Right hindlimb (tissue), 1 donor: ENCODE measurements at places on chromosomes 1 and 21.

- DNase-seq = no peak
Measured at GRCh38 chr1:98260839-98261238, 340.0 kb upstream of the DPYD start.

GRCh38 chr1:97632075-97632474, 288.8 kb downstream of the DPYD start:
- DNase-seq = no peak

DNA sequence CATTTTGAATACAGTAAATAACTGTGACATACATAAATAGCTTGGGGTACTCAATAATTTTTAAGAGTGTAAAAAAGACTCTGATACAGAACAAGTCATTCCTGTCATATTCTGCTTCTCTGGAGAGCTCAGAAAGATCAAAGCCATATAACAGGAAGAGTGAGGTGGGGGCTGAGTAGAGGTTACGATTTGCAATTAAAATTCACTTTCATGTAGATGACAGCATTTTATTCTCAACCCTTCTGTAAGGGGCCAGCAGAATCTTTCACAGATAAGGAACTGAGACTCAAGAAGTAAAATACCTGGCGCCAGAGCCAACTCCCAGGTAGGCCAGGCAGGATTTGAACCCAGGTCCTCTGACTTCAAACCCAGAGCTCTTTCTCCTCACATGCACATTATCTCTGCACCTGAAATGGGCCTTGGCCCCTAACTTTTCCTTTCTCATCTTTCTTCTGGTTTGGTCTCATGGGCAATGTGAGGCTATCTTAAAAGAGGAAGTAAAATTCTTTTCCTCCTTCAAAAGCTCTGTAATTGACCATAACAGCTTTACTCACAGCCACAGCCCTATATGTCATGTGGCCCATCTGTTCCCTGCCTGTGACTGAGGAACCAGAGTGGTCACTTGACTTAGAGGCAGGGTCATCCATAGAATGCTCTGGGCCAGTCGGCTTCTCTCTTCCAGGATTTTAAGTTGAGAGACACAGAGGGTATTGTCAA, 80.9 kb upstream of the SYT6 start:
- no peak for DNase-seq

GRCh38 chr21:32732544-32732943, 4.7 kb upstream of the SYNJ1 start:
- DNase-seq = no peak

DNA sequence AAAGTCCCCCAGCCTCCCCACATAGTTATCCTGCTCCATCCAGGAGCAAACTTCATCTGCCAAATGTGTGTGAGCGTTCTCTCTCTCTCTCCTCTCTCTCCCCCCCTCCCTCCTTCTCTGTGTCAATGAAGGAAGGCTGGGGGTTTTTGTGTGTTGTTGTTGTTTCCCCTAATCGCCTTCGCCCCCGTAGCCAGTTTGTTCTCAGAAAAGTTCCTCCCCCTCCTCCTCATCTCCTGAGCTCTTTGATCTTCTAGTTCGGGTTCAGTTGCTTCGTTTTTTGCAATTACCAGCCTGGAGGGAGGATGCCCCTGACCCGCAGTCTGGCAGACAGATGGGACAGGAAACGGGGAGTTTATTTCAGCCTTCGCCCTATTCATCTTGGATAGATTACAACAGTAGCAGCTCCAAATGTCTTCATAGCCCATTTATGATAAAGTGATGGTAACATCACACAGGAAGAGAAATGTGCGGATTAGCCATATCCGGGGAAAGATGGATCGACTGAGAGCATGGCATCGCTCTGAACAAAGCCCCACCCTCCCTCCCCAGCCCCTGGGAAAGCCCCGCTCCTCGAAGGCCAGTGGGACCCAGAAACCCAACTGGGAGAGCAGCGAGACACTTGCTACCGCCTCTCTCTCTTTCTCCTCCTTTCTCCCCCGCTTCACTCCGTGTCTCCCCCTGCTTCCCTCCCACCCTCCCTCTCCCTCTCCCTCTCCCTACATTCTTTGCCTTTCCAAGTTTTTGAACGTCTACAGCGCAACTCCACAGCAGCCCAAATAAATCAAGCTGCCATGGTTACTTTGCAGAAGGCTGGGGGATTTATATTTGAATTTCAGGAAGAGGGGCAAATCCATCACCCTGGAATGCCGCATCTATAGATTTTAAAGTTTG, 139.7 kb upstream of the ARHGEF16 start:
- DNase-seq = peak; percentile 77

GRCh38 chr1:244952940-244953339, 88.6 kb upstream of the HNRNPU start:
- no peak for DNase-seq

GRCh38 chr1:12556368-12556930, 61.6 kb downstream of the DHRS3 start:
- peak; percentile 85 for DNase-seq

DNA sequence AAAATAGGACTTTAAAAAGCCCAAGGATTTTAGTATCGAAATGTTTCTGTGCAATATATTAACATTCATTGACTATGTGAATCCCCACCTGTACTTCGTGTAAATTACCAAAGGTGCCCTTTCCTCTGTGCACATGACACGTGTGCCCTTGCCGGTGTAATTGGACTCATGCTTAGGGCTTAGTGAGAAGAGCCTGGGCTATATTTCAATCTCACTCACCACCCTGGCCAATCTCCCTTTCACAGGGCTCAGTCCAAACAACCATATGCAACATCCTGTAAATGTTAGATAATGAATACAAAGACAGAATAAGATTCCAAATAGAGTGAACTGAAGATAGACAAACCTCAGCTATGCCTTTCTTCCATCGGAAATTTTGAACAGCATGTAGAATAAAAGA, 564.3 kb downstream of the USP25 start:
- DNase-seq = no peak

DNA sequence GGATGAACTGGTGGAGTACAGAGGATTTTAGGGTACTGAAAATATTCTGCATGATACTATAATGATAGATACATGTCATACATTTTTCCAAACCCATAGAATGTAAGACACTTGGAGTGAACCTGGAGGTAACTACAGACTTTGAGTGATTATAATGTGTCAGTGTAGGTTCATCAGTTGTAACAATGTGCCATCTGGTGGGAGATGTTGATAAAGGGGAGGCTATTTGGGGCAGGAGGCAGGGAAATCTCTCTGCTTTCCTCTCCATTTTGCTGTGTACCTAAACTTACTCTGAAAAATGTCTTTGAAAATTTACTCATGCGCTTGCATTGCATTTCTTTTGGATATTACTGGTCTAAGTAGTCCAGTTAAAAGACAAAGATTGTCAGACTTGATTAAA, 35.2 kb downstream of the PTBP2 start:
- no peak for DNase-seq

- DNase-seq = no peak
Measured at GRCh38 chr1:156487862-156488261, 12.7 kb downstream of the MEF2D start.

GRCh38 chr1:106055855-106056254, 1000.6 kb upstream of the PRMT6 start:
- DNase-seq = no peak

DNA sequence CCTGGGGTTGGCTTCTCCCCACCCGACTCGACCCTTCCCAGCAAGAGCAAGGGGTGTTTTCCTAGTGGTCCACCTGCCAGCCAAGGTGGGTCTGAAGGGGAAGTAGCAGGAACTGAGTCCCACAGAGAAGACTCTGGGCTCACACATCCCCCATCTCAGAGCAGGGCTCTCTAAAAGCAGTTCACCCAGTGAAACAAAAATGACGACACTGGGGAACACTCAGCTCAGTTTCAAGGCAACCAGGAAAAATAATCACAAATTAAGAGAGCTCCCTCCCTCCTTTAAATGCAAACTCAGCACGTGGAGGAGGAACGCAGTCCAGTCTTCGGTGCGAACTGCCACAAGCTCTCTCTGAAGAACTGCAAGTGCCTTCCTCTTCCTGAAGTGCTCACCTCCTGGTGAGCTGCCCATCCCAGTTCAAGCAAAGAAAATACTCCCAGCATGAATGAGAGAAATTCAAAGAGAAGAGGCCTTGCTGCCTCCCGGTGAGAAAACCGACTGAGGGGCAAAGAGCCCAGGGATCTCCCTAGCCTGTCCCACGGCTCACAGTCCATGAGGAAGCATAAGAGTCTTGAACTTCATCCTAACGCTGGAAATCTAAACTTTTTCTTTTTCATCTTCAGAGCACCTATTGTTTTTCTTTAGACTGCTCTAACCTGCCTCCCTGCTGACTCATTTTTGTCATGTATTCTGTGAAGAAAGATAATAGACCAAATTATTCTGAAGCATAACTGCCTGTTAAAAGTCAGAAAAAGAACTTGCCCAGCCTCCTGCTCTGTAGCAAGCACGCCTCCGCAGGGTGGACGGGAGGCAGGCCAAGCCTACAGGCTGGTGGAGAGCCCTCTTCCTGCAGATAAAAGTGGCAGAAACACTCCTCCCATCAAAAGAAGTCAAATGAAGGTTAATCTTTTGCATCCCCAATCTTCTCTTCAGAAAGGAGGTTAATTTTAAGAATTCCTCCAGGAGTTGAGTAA, 281.4 kb downstream of the HHIPL2 start:
- DNase-seq = no peak

- no peak for DNase-seq
Measured at GRCh38 chr1:110340207-110340468, 961 bp downstream of the RBM15 start.

- no peak for DNase-seq
Measured at GRCh38 chr1:163652441-163652840, 330.7 kb downstream of the NUF2 start.

DNA sequence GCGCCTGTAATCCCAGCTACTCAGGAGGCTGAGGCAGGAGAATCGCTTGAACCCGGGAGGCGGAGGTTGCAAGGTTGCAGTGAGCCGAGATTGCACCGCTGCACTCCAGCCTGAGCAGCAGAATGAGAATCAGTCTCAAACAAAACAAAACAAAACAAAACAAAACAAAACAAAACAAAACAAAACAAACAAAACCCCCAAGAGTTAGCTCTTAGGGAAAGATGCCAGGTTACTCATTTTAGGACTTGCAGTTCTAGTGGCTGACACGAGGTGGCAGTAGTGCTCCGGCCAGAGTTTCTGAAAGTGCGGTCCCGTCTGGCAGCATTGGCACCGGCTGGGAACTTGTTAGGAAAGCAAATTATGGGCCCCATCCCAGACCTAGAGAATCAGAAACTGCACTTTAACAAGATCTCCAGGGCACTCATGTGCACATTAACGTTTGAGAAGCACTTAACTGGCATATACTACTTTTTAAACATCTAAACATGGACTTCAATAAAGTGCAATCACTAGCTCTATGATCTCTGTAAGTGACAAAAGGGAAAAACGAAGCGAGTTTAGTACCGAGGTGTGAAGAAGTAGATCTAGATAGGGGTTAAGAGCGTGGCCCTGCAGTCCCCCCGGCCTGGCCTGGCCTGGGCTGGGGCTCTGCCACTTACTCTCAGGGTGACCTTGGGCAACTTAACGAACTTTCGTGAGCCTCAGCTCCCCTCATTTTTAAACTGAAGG, 41.9 kb upstream of the TNFRSF1B start:
- peak; percentile 79 for DNase-seq
